CD4-positive, alpha-beta T cell (primary cell): ENCODE measurements at places on chromosomes 13 and 19. TPM values are rescaled to one million over a fixed set of nuclear protein-coding genes. Genes with fewer than 3 reads are reported as not detected.

DNA sequence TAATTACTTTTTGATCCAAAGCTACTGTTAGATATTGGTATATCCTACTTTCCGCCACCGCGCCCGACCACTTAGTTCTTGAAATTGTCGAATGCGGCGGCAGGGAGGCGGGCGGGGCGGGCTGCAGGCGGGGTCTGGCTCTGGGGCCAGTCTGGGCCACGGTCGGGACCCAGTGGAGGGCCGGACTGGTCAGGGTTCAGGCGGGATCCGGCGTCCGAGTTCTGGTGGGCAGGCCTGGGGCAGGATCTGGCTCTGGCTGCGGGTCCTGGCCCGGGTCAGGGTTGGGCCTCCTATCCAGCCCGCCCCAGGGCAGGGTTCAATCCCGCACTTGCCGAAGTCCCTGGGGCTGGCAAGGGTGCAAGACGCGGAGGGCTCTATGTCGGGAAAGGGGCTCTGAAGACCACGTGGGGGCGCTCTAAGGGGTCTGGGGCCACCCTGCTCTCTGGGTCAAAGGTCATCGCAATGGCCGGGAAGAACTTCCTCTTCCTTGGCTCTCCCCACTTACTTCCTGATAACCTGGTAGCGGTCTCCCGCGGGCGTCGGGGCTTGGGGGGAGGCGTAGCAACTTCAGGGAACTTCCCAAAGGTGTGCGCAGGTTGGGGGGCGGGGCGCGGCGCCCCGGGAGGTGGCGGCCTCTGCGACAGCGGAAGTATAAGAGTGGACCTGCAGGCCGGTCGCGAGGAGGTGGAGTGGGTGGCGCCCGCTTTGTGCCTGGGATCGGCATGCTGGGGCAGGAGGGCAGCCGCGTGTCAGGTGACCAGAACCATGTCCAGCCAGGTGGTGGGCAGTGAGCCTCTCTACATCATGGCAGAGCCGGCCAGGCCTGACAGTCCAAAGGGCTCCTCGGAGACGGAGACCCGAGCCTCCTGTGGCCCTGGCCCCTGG lies 83.4 kb downstream of the MRPL57 start:
- no peak for DNase-seq

DNA sequence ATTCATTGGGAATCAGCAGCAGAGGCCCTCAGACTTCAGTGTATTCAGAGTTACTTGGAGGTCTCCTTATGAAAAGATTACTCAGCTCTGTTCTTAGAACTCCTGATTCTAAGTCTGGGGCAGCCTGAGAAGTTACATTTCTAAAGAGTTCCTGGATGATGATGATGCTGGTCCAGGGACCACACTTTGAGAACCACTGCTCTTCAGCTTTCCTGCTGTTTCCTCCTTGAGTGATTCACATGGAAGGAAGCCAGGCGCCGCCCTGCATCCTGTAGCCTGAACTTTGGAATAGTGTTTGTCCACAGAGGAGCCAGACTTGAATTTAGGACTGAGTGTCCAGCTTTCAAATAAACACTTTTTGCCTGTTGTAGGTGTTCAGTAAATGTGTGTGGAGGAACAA lies 2.9 kb downstream of the CEBPG start:
- no peak for DNase-seq

GRCh38 chr13:47519626-47520025 lies 481.4 kb downstream of the SUCLA2 start:
- no peak for DNase-seq

- DNase-seq = no peak
These were observed 34.0 kb downstream of the KLF5 start for GRCh38 chr13:73092829-73093228.

- DNase-seq = no peak
These were observed 927 bp upstream of the SDHAF1 start for GRCh38 chr19:35993923-35994598.

DNA sequence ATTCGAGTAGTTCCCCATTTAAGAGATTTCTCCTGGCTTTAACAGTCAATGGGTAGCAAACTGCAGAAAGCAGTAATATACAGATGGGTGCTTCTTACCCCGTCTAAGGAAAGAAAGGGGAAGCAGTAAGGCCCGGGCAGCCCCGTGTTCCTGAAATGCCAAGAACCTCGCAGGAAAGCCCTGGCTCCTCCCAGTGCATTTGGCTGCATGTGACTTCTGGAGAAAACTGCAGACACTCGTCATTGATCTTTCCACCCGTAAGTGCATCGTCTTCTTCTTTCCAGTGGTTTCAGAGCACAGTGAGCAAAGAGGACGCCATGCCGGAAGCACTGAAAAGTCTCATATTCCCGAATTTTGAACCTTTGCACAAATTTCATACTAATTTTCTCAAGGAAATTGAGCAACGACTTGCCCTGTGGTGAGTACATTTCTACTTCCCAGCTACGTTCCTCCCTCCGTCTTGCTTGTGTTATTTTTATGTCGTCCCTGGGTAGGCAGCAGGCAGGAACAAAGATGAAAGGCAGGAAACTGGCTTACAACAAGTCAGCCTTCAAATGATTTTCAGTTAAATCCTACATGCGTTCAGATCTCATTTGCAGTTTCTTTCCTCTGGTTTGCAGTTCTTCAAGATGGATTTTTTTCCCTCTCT lies 165.2 kb downstream of the STK24 start:
- no peak for DNase-seq

GRCh38 chr13:66546534-66547379 lies 683.4 kb downstream of the PCDH9 start:
- no peak for DNase-seq

DNA sequence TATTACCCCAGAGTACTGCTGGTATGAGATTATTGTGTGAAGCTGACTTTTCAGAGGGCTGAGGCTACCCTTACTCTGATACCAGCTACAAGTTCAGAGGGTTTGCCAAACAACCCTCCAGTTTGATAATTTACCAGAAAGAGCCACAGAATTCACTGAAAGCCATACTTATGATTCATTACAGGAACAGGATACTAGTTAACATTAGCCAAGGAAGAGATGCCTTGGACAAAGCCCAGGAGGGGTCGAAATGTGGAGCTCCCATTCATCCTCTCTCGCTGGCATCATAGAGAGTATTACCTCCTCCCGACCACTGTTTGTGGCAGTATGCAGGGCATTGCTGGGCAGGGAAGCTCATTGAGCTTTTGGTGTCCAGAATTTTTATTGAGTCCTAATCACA lies 364.3 kb downstream of the KCNRG start:
- no peak for DNase-seq

DNA sequence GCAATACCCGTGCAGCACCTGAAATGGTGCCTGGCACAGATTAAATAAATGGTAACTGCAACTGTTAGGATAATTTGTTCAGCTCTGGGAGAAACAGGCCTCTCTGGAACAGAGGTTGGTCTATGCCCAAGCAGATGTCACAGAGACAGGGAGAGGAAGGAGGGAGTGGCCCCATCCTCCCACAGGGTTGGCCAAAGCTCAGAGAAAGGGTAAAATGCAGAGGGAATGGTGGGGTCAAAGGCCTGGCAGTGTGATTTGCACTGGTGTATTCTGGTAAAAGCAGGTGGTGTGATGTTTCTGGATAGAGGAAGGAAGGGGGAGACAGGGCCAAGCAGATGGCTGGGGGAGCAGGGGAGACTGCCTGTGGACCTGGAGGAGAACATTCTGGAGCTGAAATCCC lies 9.4 kb downstream of the ZSCAN22 start:
- no peak for DNase-seq

DNA sequence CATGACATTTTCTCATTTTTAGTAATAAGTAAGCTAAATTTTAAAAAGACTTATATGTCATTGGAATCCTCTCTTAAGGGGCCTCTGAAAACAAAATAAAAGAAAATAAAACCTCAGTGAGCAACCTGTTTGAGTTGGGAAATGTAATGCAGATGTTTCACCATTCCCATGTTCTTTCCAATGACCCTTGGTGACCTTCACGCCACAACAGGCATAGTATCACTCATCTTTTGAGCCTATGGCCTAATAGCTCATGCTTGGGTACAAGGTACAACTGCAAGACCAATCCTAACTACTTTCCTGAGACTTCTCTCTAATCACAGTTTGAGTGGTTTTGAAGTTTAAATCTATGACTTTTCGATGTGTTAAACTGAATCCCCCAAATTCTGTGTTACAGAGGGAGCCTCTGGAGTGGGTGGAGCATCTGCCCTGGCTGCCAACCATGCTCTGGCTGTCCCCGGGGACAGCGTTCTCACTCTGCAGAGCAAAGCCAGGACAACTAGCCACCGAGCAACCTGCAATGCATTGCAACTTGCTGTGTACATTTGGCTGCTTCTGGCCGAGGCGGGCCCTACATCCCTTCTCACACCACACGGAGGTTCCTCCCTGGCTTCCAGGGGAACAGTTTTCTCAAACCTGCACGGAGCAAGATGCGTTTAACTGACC lies 307.9 kb upstream of the MAB21L1 start:
- no peak for DNase-seq

- DNase-seq = no peak
These were observed 6.1 kb downstream of the DOCK6 start for GRCh38 chr19:11256189-11256588.

The HIF3A gene
- total RNA-seq = not detected

- DNase-seq = no peak
These were observed 37.5 kb downstream of the HSPH1 start for GRCh38 chr13:31124204-31124603.

DNA sequence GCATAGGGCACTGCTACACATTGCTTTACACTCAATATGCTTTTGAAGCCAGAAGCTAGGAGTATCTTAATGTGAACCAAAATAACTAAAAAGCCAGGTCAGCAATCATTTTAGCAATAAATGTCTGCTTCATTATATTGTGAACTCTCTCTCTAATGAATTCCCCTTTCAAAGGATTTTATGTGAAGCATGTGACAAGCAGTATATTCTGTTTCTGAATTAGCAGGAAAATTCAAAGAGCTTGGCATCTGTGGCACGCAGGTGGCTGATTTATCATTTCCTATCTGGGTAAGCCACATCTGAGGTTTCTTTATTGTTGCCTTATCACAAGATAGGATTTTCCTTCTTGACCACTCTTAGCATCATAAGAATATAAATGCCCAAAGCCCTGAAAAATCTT lies 56.8 kb upstream of the KLF12 start:
- peak; percentile 21 for DNase-seq

DNA sequence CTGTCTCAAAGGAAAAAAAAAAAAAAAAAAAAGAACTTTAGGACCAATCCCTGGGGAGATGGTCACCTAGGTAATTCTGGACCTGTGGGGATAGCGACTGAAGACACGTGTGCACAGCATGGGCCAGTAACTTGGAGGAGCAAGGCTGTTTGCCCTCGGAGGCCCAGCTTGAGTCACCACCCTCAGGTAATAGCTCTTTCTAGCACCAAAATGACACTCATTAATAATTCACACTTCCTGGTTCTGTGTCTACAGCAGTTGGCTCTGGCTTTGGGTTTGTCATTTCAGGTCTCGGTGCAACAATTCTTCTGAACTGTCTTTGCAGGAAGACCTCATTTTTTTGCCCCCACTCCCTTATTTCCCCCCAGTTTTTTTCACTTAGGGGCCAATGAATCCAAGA lies 3.9 kb upstream of the ATP11A start:
- no peak for DNase-seq
